Left lung (tissue), 14 donors: ENCODE measurements at places on chromosomes 11 and 22. TPM values are rescaled to one million over a fixed set of nuclear protein-coding genes. Genes with fewer than 3 reads are reported as not detected.

The P2RX6 gene
- 0.20 TPM for total RNA-seq

- H3K4me1 ChIP-seq, result no peaks in the 10 kb centered on the region
- H3K27me3 ChIP-seq, result no peaks in the 10 kb centered on the region
- H3K27ac ChIP-seq, result no peak overlapping the region
- DNase-seq, result peak; percentile 50
Observed at GRCh38 chr22:19705181-19705934, 8.9 kb upstream of the SEPTIN5 start.

- H3K4me3 ChIP-seq, result no peak overlapping the region
- peaks cover 86% of the 10 kb centered on the region for H3K36me3 ChIP-seq
- no peak overlapping the region for H3K27ac ChIP-seq
- DNase-seq, result no peak
- no peaks in the 10 kb centered on the region for H3K27me3 ChIP-seq
- H3K4me1 ChIP-seq, result no peaks in the 10 kb centered on the region
Observed at GRCh38 chr22:21761994-21762680, 26.5 kb upstream of the YPEL1 start.

The FXYD6 gene
- 55.0 TPM for total RNA-seq

DNA sequence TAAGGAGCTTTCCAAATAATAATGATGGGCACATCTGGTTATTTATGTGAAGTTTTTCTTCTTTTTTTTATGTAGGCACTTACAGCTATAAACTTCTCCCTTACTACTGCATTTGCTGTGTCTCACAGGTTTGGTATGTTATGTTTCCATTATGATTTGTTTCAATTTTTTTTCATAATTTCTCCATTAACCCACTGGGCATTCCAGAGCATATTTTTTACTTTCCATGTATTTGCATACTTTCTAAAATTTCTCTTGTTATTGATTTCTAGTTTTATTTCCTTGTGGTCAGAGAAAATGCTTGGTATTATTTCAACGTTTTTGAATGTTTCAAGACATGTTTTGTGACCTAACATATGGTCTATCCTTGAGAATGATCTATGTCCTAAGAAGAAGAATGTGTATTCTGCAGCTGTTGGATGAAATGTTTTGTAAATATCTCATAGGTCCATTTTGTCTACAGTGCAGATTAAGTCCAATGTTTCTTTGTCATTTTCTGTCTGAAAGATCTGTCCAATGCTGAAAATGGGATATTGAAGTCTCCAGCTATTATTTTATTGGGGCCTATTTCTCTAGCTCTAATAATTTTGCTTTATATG, 362.1 kb downstream of the DDX10 start:
- no peak for DNase-seq
- no peaks in the 10 kb centered on the region for H3K4me1 ChIP-seq
- H3K27ac ChIP-seq, result no peak overlapping the region
- no peaks in the 10 kb centered on the region for H3K27me3 ChIP-seq
- no peaks in the 10 kb centered on the region for H3K36me3 ChIP-seq

DNA sequence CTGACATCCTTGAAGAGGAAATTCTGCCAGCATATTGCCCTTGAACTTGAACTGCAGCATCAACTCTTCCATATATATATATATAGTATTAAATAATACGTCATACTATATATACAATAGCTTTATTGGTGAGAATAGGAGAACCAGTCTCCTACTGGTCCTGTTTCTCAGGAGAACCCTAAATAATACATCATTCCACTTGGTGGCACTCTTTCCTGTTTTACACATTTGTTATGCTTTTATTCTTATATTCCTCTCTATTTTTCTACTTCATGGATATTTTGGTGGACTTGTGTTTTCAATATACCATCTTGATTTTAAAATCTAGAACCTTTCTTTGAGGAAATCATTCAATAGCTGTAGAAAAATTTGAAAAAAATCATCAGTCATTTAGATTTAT, 193.3 kb downstream of the TRPC6 start:
- no peaks in the 10 kb centered on the region for H3K4me1 ChIP-seq
- no peaks in the 10 kb centered on the region for H3K36me3 ChIP-seq
- no peak for DNase-seq
- H3K27me3 ChIP-seq, result no peaks in the 10 kb centered on the region

DNA sequence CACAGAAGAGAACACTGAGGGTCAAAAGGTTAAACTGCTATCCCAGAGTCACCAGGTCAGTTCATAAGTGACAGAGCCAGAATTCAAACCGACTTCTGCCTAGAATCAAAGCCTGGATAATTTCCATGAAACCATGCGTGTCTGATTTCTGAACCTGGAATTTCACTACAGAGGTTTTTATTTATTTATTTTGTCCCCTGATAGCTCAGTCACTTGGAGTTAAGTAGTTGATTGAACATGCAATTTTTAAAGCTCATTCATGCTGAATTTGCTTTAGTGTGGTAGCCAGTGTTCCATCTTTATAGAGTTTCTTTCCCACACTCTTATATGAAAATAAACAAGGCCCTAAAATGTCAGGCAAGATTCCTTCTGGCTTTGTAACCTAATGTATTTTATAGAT, 93.2 kb downstream of the NAV2 start:
- H3K27ac ChIP-seq, result no peak overlapping the region
- H3K4me3 ChIP-seq, result no peak overlapping the region
- no peaks in the 10 kb centered on the region for H3K36me3 ChIP-seq
- peaks cover 14% of the 10 kb centered on the region for H3K4me1 ChIP-seq
- no peaks in the 10 kb centered on the region for H3K27me3 ChIP-seq

DNA sequence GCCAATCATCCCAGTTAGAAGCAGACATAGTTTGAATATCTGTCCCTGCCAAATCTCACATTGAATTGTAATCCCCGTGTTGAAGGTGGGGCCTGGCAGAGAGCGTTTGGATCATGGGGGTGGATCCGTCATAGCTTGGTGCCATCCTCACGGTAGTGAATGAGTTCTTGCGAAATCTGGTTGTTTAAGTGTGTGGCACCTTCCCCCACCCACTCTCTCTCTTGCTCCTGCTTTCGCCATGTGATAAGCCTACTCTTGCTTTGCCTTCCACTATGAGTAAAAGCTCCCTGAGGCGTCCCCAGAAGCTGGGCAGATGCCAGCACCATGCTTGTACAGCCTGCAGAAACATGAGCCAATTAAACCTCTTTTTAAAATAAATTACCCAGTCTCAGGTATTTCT, 5.0 kb upstream of the CCDC81 start:
- DNase-seq, result no peak
- H3K4me3 ChIP-seq, result no peak overlapping the region
- no peaks in the 10 kb centered on the region for H3K36me3 ChIP-seq
- H3K27me3 ChIP-seq, result no peaks in the 10 kb centered on the region
- no peak overlapping the region for H3K27ac ChIP-seq
- H3K4me1 ChIP-seq, result no peaks in the 10 kb centered on the region

DNA sequence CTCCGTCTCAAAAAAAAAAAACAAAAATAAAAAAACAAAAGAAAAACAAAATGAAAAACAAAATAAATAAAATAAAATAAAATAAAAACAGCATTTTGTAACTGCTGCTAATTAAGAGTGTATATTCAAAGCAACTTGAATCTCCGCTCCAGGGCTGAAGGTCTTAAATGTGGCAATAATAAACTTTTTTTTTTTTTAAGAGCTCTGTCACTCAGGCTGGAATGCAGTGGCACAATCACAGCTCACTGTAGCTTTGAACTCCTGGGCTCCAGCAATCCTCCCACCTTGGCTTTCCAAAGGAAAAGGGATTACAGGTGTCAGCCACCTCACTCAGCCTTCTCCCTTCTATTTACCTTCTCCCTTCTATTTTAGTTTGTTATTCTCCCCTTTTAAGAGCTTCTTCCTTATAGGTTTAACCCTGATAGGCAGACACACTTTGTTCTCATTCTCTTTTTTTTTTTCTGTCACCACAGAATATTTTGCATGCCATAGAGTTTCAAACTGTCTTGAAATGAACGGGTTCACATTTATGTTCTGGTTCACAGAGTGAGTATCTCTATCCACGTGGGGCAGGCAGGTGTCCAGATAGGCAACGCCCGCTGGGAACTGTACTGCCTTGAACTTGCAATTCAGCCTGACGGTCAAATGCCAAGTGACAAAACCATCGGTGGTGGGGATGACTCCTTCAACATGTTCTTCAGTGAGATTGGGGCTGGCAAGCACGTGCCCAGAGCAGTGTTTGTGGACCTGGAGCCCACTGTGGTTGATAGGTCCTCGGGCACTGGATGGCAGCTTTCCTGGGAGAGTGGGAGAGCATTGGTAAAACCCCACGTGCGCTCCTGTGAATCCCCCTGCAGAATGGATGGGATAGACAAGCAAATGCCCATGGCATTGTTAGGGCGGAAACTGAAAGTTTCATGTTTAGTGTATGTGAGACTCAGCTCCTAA, 19.4 kb downstream of the LRRC74B start:
- no peak for DNase-seq
- H3K4me1 ChIP-seq, result no peaks in the 10 kb centered on the region
- no peaks in the 10 kb centered on the region for H3K36me3 ChIP-seq
- no peak overlapping the region for H3K4me3 ChIP-seq
- H3K27ac ChIP-seq, result no peak overlapping the region

The SLC22A9 gene
- total RNA-seq, result not detected

GRCh38 chr22:45154383-45154782, 9.3 kb upstream of the NUP50 start:
- H3K4me1 ChIP-seq, result peaks cover 3% of the 10 kb centered on the region
- no peaks in the 10 kb centered on the region for H3K27me3 ChIP-seq
- no peak overlapping the region for H3K4me3 ChIP-seq
- DNase-seq, result no peak
- no peaks in the 10 kb centered on the region for H3K36me3 ChIP-seq
- H3K27ac ChIP-seq, result no peak overlapping the region

The API5 gene
- 90.6 TPM for total RNA-seq
